ENCODE measurements at places on chromosomes 5 and 9.

- DNase-seq, result no peak
Observed at GRCh38 chr5:17482790-17483189, 15.2 kb upstream of the TAF11L2 start.

- DNase-seq, result no peak
Observed at GRCh38 chr5:148172377-148172776, 4.0 kb downstream of the SPINK14 start.

GRCh38 chr9:134784577-134785305 is 95.9 kb upstream of the FCN2 start:
- no peak for DNase-seq

- DNase-seq, result no peak
Observed at GRCh38 chr9:114344692-114345091, 15.0 kb downstream of the ORM2 start.

- DNase-seq, result no peak
Observed at GRCh38 chr9:2041736-2042135, 26.6 kb downstream of the SMARCA2 start.

GRCh38 chr5:116229131-116229689 is 144.4 kb downstream of the COMMD10 start:
- no peak for DNase-seq

DNA sequence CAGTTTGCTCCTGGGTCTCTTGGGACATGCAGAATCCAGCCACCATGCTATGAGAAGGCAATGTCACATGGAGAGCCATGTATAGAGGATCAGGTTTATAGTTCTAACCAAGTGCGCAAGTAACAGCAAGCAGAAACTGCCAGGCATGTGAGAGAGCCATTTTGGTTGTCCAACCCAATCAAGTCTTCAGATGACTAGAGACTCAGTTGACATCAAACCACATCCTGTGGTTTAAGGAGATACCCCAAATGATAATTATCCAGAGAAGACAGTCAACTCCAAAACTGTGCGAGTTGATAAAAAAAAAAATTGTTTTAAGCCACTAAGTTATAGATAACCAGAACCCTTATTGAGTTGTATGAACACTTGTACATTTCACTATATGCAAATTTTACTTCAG is 40.2 kb downstream of the TMEM232 start:
- no peak for DNase-seq

DNA sequence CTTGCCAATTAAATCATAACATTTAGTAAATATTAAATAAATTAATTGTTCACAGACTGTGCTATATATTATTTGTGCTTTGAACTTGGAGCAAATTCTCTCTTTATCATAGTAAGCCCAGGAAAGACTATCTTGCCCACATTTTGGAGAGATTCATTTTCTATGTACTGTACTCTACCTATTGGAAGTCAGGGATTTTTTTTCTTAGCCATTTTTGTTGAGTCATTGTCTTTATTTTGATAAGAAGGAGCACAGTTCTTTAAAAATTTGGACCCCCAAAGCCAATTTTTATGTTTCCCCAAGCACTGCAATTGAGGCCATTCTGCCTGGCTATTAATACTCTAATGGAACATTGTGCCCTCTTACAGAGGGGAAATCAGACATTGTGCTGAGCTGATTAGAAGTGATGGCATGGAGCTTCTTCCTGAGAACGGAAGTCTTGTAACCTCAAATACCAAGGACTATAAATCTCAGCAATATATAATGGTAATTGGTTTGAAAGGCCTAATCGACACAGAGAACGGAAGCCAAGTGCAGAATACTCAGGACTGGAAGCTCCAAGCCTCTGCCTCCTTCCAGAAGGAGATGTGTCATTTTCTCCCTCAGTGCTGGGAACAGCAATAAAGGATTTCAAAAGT is 188.8 kb upstream of the PAPPA start:
- no peak for DNase-seq

GRCh38 chr5:69024241-69024651 is 69.6 kb upstream of the SLC30A5 start:
- peak; percentile 36 for DNase-seq
